ENCODE measurements at places on chromosomes 4 and X. TPM values are rescaled to one million over a fixed set of nuclear protein-coding genes. Genes with fewer than 3 reads are reported as not detected.

Gene PGK1
- total RNA-seq, result 908 TPM

Gene PDCL2
- not detected for total RNA-seq

Gene LPAR4
- total RNA-seq, result not detected

Gene SSX1
- total RNA-seq, result not detected

Gene DMP1
- not detected for total RNA-seq

Measured in activated CD4-positive, alpha-beta memory T cell treated with anti-CD3 and anti-CD28 coated beads for 36 hours (primary cell).